Large intestine (tissue), 12 donors: ENCODE measurements at places on chromosomes 3 and 15. TPM values are rescaled to one million over a fixed set of nuclear protein-coding genes. Genes with fewer than 3 reads are reported as not detected.
A peak's percentile ranks its signal among the peaks of the same experiment; 100 is the strongest.

GRCh38 chr15:42146551-42147430, 9.6 kb downstream of the PLA2G4F start:
- DNase-seq, result peak; percentile 47

DNA sequence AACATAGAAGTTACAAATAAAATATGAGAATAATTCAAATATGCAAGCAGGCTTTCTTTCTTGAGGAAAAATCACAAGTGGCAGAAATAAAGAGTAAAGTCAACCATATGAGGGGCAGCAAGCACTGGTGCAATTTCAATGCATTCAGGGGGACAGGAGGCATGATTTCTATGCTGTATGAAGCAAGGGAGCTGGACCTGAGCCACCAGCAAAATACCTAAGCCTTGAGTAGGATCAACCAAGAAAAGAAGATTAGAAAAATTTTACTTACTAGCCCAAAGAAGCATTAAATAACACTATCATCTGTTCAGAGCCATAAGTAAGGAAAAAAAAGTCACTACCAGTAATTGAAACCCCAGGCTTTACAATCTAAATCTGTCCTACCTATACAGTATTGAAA, 6.3 kb downstream of the ADGRG7 start:
- no peak for DNase-seq

Gene COL6A5
- 2.2 TPM for polyA plus RNA-seq

DNA sequence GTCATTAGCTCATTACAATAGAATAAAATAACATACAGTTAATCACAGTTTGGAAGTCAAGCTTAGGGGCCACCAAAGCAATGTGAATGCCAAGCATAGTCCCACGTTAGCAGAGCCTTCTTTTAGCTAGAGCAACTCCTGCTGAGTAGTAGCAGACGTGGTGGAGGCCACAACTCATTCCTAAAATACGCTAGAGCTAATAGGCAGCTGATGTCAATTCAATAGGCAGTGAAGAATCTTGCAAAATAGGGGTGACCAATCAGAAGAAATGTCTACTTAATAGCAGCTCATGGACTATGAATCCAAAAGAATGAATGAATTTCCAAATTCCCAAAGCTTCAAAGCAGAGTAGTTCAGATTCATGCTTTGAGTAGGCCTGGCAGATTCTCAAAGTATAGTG, 292.9 kb upstream of the RORA start:
- DNase-seq, result no peak

- DNase-seq, result no peak
Observed at GRCh38 chr3:124966521-124967445, 32.2 kb upstream of the MUC13 start.

Gene DPPA2
- polyA plus RNA-seq, result 0.03 TPM

- DNase-seq, result no peak
Observed at GRCh38 chr15:61032600-61033286, 196.4 kb downstream of the RORA start.

GRCh38 chr3:183266454-183266853, 13.4 kb downstream of the B3GNT5 start:
- no peak for DNase-seq

GRCh38 chr3:164723396-164723795, 354.9 kb downstream of the SI start:
- no peak for DNase-seq

DNA sequence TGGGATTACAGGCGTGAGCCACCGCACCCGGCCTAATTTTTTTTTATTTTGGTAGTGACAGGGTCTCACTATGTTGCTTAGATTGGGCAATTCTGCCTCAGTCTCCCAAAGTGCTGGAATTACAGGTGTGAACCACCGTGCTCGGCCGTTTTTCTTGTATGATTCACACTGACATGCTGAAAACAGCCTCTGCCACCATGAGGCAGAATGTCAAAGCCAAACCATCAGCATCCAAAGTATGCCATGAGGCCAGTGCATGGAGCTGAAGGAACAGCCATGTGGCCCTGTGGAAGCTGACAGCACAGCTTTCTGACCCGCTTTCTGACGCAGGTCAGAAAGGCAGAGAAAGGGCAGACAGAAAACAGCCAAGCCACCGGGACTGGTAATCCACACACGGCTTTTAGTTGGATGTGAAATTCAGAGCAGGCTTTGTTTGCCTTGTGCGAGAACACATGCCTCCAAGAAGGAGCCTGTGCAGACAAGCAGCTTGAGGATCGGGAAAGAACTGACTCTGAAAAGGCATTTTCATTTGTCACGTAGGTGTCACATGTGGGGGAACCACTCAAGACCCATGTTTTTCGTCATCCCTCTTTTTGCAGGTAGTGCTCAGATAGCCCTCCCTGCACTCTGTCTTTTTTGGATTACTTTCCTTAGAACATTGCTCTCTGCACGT, 25.1 kb downstream of the XYLB start:
- no peak for DNase-seq

GRCh38 chr15:91970142-91970541, 116.6 kb downstream of the SLCO3A1 start:
- no peak for DNase-seq

DNA sequence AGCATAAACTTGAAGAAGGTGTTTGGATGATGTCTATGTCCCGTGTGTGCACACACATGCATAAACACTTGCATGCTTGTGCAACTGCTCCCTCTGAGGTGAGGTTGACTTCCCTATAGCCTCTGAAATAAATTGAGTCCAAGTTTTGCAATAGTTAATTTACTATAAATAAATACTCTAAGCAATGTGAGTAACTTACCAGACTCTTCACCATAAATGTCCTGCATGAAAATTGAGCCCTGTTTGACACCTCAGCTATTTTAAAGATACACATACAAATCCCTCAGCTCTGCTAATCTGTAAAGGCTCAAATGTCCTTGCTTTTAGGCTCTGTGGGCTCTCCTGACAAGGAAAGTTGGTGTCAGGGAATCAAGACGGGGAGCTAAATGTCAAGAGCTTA, 37.1 kb downstream of the GJD2 start:
- no peak for DNase-seq

GRCh38 chr15:100999369-100999768, 80.2 kb downstream of the LRRK1 start:
- no peak for DNase-seq

GRCh38 chr3:81723732-81724313, 37.6 kb downstream of the GBE1 start:
- DNase-seq, result no peak

GRCh38 chr3:74456166-74456565, 158.3 kb downstream of the CNTN3 start:
- DNase-seq, result no peak

DNA sequence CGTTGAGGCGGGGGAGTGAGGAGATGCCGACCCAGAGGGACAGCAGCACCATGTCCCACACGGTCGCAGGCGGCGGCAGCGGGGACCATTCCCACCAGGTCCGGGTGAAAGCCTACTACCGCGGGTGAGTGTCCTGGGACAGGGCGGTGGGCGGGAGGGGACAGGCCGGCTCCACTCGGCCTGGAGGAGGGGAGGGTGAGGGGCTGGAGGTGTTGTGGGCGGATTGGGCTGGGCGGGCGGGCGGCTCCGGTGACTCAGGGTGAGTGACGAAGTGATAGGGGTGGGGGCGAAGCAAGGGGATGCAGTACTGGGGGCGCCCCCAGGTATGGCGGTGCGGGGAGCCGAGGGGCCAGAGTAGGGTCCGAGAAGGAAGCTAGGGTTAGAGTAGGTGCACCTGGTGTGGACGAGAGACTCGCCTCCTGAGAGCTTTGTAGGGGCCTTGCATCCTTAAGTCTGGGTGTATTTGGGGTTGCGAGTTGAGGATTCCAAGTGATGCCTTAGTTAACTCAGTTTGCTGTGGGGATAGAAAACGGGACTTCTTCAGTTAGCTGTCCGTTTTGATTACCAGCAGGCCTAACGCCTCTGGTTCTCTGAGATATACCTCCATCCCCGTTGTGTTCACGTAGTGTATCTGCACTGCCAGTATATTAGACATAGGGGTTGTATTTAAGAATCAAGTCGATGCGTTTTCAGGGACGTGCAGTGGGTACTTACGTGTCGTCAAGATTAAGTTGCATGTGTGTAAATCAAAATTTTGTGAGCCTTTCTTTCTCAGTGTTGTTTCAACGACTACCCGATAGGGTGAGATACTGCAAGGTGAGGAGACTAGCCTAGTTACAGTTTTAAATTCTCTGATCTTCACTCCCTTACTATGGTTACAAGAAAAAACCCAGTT, 670 bp downstream of the PRKCI start:
- peak; percentile 33 for DNase-seq

GRCh38 chr15:43509660-43510199, 7.7 kb upstream of the MAP1A start:
- no peak for DNase-seq

DNA sequence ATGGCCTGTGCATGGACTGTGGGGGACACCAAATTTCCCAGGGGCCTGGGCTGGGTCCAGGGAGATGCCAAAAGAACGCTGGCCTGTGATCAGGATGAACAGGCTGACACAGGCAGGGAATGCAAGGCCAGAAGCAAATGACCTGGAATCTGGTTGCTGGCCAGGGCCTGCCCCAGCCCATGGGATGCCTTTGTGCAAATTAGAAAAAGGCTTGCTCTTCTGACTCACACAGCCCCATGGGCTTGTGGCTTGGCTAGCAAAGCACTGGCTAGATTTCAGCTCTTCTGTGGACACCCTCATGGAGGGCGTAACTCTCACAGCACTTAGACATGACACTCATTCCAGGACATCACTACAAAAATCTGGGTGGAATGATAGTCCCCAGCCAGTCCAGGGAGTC, 356.0 kb downstream of the SHQ1 start:
- no peak for DNase-seq

Gene POMGNT2
- polyA plus RNA-seq, result 13.5 TPM

DNA sequence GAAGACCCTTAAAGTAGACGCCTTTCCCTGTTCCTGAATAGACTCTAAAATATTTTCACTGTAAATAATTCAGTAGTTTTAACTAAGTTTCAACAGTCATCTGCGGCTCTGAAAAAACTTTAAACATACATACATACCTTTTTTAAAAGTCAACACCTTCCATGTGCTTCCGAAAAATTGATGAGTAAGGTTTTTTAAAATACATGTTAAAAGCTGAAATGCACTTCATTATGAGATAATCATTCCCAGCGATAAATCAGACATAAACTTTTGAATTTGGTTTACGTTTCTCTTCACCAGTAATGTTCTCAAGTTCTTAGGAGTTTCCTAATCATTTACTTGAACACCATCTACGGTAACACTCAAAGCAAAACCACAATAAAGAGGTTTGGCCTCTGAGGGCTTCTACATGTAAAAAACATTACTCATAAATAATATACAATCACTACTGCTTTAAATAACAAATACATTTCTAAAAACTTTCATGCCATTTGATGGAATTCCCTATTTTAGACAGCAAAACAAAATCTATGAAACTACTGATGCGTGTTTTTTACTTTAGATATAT, 403.5 kb downstream of the SHQ1 start:
- no peak for DNase-seq

Gene UROC1
- polyA plus RNA-seq, result 0.06 TPM

DNA sequence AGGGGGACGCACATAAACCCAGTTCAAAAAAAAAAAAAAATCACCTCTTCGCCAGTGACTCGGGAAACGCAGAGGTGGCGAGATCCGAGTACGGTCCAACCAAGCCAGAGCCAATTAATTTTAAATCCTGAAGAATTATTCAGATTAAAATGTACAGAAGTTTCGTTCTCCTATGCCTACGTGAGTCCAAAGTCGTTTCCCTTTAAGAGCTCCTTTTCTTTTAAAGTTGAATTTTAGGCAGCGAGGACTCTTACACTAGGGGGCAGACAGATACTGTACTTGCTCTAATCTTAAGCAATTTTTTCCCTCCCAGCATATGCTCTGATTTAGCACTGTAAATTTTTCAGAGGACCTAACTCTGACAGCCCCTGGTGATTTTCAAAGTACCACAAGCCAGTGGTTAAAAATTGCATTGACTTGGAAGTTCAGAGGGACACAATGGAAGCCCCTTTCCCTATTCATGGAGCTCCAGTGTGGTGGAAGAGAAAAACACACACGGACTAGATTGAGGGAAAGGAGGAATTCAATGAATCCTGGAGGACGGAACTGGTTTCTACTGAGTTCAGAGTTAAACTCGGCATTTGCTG, 3.3 kb upstream of the NR2F2 start:
- peak; percentile 65 for DNase-seq

Gene OR5K2
- 0.40 TPM for polyA plus RNA-seq

Gene MYLK
- 296 TPM for polyA plus RNA-seq

- no peak for DNase-seq
Observed at GRCh38 chr3:187958432-187959003, 195.4 kb upstream of the LPP start.

Gene CACNA2D3
- polyA plus RNA-seq, result 0.97 TPM

Gene CHL1
- 14.9 TPM for polyA plus RNA-seq

GRCh38 chr15:49990835-49991545, 128.0 kb downstream of the ATP8B4 start:
- no peak for DNase-seq

GRCh38 chr3:66800941-66801545, 197.1 kb upstream of the KBTBD8 start:
- DNase-seq, result no peak

DNA sequence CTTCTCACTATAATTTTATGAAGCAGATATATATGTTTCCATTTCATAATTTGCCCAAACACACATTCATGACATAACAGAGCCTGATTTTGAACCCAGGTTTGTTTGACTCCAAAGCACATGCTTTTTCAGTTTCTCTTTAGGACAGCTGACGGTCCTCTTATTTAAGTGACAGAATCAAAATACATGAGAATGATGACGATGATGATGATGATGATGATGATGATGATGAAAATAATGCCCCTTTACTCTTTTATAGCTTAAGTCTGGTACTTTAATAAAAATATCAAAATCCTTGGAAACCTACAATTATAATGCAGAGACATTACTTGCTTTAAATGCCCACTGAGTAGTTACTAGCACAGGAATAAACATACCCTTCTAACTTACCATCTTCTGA, 15.3 kb downstream of the COPB2 start:
- no peak for DNase-seq

GRCh38 chr3:50585919-50586762, 16.8 kb downstream of the HEMK1 start:
- DNase-seq, result no peak

Gene SRP14
- 291 TPM for polyA plus RNA-seq

Gene DNAJA4
- polyA plus RNA-seq, result 27.3 TPM

DNA sequence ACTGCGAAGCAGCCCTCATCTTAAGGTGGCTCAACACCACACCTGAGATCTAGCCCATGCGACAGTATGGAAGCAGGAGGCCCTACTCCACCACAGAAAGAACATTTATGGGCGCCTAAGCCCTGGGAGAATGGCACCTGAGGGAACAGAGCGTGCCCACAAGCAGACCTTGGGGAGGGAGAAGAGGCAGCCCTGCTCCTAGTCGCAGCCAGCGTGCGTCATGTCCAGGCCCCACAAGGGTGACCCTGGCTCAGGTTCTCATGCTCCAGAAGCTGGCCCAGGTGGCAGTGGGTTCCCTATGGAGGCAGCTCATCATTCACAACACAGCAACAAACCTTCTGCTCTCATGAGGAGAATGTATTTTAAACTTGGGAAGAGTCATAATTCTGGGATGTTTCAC, 19.3 kb upstream of the ANPEP start:
- no peak for DNase-seq

DNA sequence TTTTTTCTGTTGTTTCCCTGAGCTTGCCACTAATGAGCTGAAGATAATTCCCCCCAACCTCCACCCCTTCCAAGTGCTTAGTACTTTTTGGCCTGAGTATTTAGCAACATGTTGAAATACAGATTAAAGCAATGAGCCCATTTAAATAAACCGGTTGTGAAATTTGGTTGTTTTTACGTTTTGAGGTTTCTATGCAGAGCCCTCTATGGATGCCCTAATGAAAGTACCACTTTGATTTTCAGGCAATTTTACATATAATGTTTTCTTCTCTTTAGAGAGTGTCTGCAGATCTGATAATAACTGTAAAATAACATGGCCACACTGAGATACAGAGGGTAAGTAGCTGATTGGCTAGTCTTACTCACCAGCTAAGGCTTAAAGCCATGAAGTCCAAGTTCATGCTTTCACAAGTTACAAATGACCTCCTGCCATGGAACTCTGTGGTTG, 139.4 kb upstream of the SLC7A14 start:
- DNase-seq, result no peak
